C1 segment of cervical spinal cord (tissue), 14 donors: ENCODE measurements at places on chromosomes 13 and 19.

DNA sequence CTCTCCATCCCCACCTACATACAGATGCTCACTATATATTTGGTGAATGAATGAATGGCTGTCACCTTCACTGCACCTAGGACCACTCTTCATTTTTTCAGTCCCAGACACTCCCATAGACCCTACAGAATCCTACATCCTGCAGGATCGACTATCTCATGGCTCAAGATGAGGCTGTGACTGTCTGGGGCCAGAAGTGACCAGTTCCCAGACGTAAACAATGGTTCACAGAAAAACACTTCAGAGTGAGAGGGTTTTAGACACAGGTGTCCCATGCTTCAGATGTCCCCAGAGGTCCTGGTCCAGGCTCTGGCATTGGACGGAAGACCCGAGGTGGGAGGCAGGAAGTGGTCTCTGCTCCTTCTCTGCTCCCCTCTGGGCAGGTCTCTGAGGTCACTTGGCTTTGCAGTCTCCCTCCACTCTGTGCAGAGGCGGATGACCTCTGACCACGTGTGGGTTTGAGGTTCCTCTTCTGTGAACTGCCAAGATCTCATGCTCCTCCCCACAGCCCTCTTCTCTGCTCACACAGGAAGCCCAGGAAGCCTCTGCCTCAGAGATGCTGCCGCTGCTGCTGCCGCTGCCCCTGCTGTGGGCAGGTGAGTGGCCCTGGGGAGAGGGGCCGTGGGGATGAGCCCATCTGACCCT lies 24.9 kb downstream of the SIGLEC7 start:
- no peak for DNase-seq

GRCh38 chr13:112368883-112369282 lies 7.3 kb upstream of the SPACA7 start:
- DNase-seq, result no peak

GRCh38 chr13:40161931-40162330 lies 504.5 kb downstream of the FOXO1 start:
- no peak for DNase-seq

- DNase-seq, result no peak
These were observed 154.2 kb downstream of the TM9SF2 start for GRCh38 chr13:99655351-99656091.

DNA sequence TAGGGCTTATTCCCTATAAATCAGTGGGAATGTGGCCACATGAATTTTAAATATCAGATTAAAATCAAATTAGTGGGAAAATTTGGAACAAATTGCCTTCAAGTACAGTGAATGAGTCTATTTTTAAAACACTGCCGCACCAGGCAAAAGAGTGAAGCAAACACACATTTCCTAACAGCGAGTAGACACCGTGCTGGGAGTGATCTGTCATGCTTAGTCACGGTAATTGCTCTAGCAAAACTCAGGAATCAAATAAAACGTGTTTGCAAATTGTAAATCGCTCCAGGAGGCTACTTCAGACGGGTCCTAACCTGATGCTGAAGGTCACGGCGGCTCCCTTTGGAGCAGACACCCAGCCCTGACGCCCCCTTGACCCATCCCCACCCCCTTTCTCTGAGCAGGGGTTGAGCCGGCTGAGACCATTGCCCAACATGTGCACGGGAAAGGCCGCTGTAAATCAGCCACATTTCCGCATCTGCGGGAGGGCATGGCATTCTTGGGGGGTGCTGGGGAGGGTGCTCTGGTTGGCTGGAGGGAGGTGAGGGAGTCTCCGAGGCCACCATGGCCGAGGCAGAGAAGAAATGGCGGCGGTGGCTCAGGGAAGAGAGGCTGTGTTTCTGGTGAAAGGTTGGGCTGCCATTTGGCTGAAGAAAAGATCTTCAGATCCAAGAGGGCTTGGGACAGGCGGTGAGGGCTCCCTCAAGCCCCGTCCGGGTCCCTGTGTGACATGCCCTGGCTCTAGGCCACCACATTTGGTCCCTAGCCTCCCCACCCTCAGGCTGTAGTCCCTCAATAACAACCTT lies 8.9 kb downstream of the CEBPA start:
- DNase-seq, result no peak
